Osteocyte (in vitro differentiated cells): ENCODE measurements at places on chromosomes 11 and 22. TPM values are rescaled to one million over a fixed set of nuclear protein-coding genes. Genes with fewer than 3 reads are reported as not detected.
A peak's percentile ranks its signal among the peaks of the same experiment; 100 is the strongest.

The PICK1 gene
- 26.2 and 27.9 TPM in 2 replicates for total RNA-seq

GRCh38 chr11:114008331-114008730 lies 33.4 kb downstream of the HTR3A start:
- no peak for DNase-seq

The FAM111A gene
- 43.0 and 48.5 TPM in 2 replicates for total RNA-seq

GRCh38 chr22:46262449-46263215 lies 511 bp downstream of the PKDREJ start:
- DNase-seq: no peak

The CCDC89 gene
- total RNA-seq: not detected in 2 replicates

The GGT5 gene
- total RNA-seq: 136 and 150 TPM in 2 replicates

DNA sequence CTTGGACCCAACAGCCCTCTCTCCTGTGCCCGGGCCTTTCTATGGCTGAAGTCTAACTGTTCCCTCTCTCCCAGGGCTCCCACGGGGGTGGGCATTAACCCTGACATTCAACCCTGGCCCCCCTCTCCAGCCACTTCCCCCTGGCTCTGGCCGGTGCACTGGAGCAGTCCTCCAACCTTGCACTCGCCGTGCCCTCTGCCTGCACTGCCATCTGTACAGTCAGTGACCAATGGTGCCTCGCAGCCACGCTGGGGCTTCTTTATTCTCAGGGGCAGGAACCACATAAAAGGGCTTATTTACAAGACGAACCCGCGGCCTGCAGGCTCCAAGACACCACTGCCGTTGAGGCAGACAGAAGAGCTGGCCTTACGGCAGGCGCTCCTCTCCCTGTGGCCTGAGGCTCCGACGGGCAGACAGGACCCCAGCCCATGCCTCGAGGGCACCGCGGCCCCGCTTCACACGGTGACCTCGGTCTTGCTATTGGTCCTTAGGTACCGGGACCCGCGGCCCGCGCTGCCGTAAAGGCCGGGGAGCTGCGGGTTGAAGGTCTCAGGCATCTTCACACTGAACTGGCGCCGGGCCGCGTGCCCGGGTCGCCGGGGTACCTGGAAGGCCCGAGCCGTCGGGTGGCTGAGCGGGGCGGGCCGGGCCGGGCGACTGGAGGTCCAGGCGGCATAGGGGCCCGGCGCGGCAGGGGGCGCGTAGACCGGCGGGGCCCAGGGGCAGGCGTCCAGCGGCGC lies 5.4 kb downstream of the SHISA8 start:
- no peak for DNase-seq

The SERHL2 gene
- 1.3 and 1.4 TPM in 2 replicates for total RNA-seq

The CEND1 gene
- total RNA-seq: 0.21 and 0.27 TPM in 2 replicates

The RIMBP3B gene
- total RNA-seq: 0.47 and 0.59 TPM in 2 replicates

- no peak for DNase-seq
These were observed 34.4 kb downstream of the YAP1 start for GRCh38 chr11:102144357-102145355.

- DNase-seq: no peak
These were observed 7.6 kb upstream of the SEPTIN5 start for GRCh38 chr22:19706661-19707151.

DNA sequence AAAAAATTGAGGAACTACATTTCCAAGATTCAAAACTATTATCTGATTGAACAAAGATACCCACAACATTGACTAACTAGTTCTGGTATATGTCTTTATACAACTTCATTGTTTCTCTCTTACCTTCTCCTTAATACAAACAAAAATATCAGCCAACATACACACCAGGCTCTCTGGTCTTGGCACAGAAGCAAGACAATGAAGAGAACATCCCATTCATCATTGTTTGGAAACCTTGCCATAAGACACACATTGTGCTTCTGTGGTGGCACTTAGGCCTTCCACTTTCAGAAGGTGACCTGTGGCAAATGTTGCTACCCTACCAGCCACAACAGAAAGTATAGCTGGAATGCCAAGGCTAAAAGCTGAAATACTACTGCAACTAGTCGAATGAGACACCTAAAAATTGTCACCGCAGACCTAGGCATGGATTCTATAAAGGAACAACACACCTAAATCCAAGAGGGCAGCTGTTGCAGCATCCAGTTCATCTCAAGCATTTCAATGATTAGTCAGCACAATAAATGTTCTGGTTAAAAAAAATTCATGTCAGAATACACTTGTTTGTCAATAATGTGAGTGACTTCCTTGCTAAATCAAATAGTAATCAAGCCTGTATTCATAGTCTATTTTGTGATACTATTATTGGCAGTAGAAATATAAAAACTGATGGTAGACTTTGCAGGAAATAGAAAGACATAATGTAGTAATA lies 26.3 kb downstream of the MAP6 start:
- DNase-seq: no peak

- DNase-seq: no peak
These were observed 78.0 kb upstream of the PPARA start for GRCh38 chr22:46072110-46072881.

The MS4A4A gene
- not detected in 2 replicates for total RNA-seq

DNA sequence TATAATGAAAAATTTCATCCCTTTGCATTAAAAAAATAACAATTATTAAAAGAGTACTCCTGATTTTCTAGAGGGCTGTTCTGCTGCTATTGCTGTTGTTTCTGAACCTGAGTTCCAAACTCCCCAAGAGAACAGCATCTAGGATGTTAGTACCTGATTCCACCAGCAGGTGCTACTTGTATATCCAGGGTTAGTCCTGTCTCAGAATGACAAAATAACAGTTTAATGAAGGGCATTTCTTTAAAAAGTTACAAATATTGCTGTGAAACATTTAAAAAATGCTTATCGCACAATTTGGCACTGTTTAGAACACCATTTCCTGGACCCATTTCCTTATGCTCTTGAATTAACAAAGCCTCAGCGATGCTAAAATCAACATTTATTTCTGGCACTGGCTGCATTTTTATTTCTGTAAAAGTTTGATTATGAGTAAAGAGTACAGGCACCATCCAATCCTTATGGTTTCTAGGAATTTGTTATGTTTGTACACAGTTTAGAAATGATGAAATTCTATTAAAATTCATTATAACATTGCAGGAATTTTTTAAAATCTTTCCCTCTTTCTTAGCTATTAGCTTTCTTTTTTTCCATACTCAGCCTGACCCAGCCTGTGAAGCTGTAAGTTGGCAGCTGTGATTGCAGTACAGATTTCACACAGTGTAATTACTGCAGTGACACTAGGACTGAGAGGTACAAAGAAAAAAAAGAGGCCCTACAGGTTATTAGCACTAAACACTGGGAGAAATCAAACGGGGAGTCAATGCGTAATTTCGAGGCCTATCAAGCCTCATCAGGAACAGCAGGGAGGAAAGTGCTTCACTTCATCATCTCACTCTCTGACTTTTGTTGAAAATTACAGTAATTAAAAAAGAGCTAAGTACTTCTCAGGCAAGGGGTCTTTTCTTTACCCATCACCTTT lies 208.8 kb downstream of the DCDC1 start:
- DNase-seq: no peak

The OR56A1 gene
- not detected in 2 replicates for total RNA-seq

GRCh38 chr11:33869481-33870422 lies 22.1 kb downstream of the LMO2 start:
- DNase-seq: no peak

DNA sequence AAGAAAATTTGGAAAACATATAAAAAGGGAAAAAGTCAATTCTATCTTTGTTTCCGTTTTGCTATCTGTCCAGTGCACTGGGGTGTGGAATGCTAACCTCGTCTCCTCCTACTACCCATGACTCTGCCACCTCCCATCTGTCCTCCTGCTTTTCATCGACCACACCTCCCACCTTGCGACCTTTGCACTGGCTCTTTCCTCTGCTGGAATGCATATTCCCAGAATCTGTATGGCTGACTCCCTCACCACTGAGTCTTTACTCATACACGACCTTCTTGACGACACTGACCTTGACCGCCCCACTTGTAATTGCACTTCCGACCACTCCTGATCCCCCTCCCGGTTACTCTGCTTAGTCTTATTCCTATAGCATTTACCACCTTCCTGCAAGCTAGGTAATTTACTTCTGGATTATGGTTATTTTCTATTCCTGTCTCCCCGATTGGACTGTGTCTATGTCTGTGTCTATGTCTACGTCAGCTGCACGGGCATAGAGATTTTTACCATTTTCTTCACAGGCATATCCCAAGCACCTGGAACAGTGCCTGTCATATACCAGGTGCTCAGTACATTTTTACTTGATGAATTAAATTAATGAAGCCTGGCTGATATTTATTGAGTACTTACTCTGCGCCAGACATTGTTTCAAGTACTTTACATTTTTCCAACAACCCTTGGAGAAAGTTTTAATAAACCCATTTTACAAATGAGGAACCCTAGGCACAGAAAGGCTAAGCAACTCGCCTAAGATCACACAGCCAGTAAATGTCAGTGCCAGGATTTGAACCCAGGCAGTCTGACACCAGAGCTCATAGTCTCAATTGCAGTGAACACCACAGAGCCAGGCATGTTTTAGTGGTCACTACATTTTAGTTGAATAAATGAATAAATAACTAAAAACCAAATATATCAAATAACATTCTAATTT lies 89.3 kb upstream of the SLC22A12 start:
- no peak for DNase-seq

GRCh38 chr11:111301842-111302118 lies 3.4 kb downstream of the POU2AF3 start:
- no peak for DNase-seq

DNA sequence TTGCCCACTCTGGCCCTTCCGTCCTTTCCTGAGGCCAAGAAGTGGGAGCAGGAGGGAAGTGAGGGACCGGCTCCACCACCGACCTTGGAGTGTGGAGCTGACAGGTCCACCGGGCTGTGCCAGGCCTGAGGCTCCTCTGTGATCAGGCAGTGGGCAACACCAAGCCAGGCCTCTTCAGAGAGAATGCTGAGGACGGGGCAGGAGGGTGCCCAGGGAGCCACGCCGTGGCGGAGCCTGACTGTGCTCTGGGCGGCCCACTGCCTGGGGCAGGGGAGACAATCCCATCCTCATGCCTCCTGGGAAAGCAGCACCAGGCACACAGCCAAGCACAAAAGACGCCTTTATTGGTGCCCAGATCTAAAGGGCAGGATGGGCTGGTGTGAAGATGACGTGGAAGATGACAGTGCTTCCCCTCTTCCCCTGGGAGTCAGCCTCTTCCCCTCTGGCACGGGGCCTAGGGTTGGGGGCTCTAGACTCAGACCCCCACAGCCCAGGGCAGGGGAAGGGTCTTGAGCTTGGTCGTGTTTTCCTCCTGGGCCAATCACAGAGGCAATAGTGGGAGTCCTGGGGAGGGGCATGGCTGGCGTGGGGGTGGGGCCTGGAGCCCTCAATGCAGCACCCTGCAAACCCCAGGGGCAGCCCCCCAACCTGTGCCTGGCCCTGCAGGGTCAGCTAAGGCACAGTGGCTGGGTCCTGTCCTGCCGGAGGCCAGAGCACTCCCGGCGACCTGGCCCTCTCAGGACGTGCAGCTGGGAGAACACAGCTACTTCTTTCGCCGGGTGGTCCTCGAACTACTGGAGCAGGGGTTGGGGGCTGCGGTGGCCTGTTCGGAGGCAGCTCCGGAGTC lies 4.7 kb downstream of the LMF2 start:
- no peak for DNase-seq

The CASP4 gene
- 25.1 and 25.8 TPM in 2 replicates for total RNA-seq

The NCF4 gene
- total RNA-seq: not detected in 2 replicates

The IGLL1 gene
- total RNA-seq: not detected in 2 replicates

- DNase-seq: peak; percentile 44
These were observed 789.0 kb downstream of the TBC1D22A start for GRCh38 chr22:47551431-47551775.

The APOA4 gene
- total RNA-seq: not detected in 2 replicates

The NLRP14 gene
- total RNA-seq: not detected in 2 replicates

The C22orf42 gene
- total RNA-seq: not detected in 2 replicates

The ARHGEF12 gene
- total RNA-seq: 114 and 118 TPM in 2 replicates

The TRIM29 gene
- total RNA-seq: not detected in 2 replicates

The C11orf42 gene
- total RNA-seq: not detected in 2 replicates

The KCNQ1 gene
- 0.16 TPM in 1 of 2 replicates, not detected in the other for total RNA-seq

The JAM3 gene
- total RNA-seq: 170 and 177 TPM in 2 replicates

- no peak for DNase-seq
These were observed 39.4 kb downstream of the CYP2R1 start for GRCh38 chr11:14852571-14853177.

DNA sequence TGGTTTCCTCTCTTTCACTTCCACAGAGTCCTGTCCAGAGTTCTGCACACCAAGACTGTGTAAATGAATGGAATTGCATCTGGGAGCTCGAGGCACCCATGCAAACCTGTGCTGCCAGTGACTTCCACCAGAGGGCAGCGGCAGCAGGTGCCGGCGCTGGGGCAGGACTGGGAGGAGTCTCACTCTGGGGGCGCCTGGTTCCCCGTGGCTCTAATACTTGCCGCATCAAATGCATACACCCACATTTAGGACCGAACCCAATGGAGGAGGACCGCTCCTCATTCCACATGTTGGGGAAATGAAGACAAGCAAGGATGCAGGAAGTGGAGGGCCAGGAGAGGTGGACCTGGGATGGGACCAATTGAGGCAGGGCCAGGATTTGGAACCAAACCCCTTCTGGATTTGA lies 1.1 kb upstream of the CD6 start:
- DNase-seq: no peak

The HTR3A gene
- total RNA-seq: not detected in 2 replicates

DNA sequence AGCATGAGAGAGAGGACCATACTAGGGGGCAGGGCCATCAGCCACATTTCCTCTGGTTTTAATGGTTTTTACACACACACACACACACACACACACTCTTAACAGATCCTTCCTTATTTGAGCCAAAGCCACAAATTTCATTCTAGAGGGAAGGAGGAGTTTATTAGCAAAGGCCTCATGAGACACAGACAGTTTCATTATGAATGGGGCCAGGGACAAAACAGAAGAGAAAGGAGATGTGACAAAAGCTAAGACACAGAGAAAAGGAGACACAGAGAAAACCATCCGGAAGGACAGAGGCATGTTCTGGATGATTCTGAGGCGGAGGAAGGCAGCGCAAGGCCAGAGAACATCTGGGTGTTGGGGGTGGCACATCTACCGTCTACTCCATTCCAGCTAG lies 32.2 kb upstream of the ARFGAP3 start:
- DNase-seq: no peak

GRCh38 chr22:32407312-32407711 lies 4.7 kb downstream of the RTCB start:
- no peak for DNase-seq

The KRTAP5-1 gene
- not detected in 2 replicates for total RNA-seq

- no peak for DNase-seq
These were observed 11.0 kb upstream of the PTPN5 start for GRCh38 chr11:18802381-18803257.

- no peak for DNase-seq
These were observed 59.2 kb upstream of the USP47 start for GRCh38 chr11:11782532-11783110.

DNA sequence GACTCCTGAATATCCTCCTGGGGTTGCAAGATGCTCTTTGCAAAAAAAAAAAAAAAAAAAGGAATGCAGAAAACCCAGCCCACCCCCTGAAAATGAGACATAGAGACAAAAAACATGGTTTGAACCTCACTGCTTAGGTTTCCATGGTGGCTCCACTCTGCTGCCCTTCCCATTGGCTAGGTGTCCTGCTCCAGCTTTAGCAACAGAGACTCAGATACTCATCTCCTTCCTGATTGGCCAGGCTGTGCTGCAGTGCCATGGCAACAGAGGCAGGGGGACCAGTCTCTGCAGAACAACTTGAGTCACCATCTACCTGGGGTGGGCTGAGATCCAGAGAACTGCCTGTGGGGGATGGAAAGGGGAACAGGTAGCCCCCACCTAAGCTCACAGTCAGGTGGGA lies 17.4 kb upstream of the YWHAH start:
- no peak for DNase-seq
